ENCODE measurements at places on chromosomes 5 and 9. TPM values are rescaled to one million over a fixed set of nuclear protein-coding genes. Genes with fewer than 3 reads are reported as not detected.
A peak's percentile ranks its signal among the peaks of the same experiment; 100 is the strongest.

Gene OLFML2A
- 18.7 TPM for polyA plus RNA-seq

Gene HTR4
- polyA plus RNA-seq, result not detected

GRCh38 chr5:98158440-98158839, 615.0 kb upstream of the RGMB start:
- no peak for DNase-seq

GRCh38 chr9:116447934-116448333, 239.2 kb upstream of the TRIM32 start:
- DNase-seq, result peak; percentile 70

DNA sequence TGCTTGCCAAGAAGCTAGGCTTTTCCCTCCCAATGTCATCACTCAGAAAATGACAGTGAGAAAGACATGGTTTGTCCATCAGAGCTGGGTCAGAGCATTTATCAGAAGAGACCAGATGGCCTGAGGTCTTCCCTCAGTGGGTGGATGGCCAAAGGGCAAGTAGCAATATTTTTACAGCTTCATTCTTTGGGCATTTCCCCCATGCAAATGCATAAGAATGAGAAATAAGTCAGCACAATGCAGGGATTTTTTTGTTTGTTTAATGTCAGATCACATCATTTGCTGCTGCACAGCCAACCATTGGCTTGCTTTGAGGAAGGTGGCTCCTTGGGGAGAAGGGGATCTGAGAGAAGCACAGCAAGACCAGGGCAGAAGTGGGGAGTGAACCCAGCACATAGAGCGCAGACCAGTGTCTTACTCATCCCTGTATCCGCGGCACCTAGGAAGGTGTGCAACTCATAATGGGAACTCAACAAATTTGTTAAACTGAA, 209.6 kb downstream of the SEMA6A start:
- no peak for DNase-seq

DNA sequence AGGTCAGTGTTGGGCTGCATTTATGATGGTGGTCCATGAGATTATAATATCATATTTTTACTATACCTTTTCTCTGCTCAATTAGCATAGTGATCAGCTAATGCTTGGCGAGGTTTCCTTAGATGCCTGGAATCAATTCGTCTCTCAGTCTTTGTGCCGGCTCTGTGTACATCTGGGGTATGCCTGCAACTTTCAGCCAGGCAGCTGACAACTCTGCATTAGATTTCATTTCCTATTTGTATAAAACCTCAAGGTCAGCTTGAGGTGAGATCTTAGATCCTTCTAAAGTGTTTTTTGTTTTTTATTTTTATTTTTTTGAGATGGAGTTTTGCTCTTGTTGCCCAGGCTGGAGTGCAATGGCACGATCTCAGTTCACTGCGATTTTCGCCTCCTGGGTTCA, 86.8 kb downstream of the MELK start:
- no peak for DNase-seq

Gene SLC22A4
- 7.6 TPM for polyA plus RNA-seq

GRCh38 chr9:134698587-134699342, 57.2 kb downstream of the COL5A1 start:
- DNase-seq, result peak; percentile 48

GRCh38 chr5:145811834-145812625, 23.1 kb downstream of the PRELID2 start:
- DNase-seq, result no peak

Gene SLC6A18
- 0.53 TPM for polyA plus RNA-seq

Gene GABRA1
- 0.20 TPM for polyA plus RNA-seq

Gene PDGFRB
- polyA plus RNA-seq, result 137 TPM

DNA sequence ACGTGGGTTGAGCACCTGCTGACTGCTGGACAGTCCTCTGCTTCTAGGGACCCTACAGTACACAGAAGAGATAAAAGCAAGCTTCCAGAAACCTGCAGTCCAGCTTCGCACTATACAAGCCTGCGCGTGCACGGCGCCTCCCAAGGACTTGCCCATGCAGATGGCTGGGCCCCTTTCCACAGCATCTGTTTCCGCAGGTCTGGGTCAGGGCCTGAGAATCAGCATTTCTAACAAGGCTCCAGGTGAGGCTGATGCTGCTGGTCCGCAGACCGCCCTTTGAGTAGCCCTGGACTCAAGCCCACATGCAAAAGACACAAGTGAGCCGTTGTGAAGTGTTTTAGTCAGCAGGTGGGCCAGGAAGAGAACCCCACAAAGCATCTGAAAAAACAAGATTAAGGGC, 133.1 kb downstream of the HSD17B3 start:
- no peak for DNase-seq

GRCh38 chr9:8872802-8873201, 1073.2 kb upstream of the DMAC1 start:
- no peak for DNase-seq

DNA sequence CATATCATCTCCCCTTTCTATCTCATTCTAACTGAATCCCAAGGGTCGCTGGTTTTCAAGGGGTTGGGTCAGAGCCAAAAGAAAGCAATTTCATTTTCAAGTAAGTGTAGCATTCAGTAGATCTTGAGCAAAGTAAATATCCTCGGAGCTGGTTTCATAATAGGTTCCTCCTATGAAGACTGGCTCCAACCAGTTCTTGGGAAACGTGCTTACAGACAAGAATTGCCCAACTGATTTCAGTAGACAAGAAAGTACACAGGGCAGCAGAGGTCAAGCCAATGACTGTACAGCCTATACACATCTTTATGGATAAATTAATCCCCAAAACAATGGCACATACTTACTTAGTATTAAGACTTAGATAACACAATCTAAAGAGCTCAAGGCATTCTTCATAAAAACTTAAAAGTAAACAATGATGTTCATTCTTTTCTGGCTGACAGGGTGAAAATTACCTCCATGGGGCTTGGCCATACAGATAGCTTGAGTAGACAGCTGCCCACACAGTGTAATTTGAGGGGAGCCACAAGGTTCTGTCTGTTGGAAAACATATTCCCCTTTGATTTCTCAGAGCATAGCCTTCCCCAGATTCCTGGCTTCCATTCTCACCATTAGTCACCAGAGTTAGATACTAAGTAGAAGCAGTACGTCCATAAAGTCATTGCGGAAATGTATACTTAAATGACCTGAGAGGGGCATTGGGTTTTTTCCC, 163.9 kb downstream of the ARRDC3 start:
- no peak for DNase-seq

Gene CNTLN
- polyA plus RNA-seq, result 14.4 TPM

DNA sequence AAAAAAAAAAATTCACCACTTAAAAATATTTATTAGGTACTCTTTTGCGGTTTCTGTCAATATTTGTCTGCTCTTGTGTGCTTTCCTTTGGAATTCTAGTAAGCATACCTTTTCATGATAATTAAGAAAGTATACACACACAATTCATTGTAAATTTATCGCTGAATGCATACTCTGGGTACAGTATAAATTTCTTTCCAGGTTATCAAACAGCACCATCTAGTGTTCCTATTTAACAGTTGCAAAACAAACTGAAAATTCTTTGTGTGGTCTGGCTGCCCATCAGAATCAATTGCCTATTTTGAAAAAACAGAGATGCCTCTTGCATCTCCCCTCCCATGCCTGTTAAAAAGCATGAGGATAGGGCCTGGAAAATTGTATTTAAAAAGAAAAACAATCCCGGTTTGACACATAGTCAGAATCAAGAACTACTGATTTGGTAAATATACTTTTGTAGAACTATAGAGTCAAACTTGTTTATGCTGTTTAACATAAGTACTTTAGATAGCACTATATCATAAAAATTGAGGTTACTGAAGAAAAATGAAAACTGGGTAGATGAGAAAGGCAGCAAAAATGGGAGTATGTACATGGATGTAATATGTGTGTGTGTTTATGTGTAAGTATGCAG, 16.2 kb downstream of the PGGT1B start:
- DNase-seq, result peak; percentile 41

GRCh38 chr9:103789686-103790085, 304.4 kb upstream of the SMC2 start:
- DNase-seq, result no peak

- peak; percentile 60 for DNase-seq
Observed at GRCh38 chr5:97062046-97062445, 80.4 kb downstream of the LIX1 start.

Gene SCGB3A2
- polyA plus RNA-seq, result 0.73 TPM

Gene DAB2
- 221 TPM for polyA plus RNA-seq

GRCh38 chr5:147752666-147753290, 29.8 kb downstream of the JAKMIP2 start:
- DNase-seq, result no peak

Gene EIF4E1B
- not detected for polyA plus RNA-seq

Gene SPRY4
- polyA plus RNA-seq, result 30.1 TPM

DNA sequence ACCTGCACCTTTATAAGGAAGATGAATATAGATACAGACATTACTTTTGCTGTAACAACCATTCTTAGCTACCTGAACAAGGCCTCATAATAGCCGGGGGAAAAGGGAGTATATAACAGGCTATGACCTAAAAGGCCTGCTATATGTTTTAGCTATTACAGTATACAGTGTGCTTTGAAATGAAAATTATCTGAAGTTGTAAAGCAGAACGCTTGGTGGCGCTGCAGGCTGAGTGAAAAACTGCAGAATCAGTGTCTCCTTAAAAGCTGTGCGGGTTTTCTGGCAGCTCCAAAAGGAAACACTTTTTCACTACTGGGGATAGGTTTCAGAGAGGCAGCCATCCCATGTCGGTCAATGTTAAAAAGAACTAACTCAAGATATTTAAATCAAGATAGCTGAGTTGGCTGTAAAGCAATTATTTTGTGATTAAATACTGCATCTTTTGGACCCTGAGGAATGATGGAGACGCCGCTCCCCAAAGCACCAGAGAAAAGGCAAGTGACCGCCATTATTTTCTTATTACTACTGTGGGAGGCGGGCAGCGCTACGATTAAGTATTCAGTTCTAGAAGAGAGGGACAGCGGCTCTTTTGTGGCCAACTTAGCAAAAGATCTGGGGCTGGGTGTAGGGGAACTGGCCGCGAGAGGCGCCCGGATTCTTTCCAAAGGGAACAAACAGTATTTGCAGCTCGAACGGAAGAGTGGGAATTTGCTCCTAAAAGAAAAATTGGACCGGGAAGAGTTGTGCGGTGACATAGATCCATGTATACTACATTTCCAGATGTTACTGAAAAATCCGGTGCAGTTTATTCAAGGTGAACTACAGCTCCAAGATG, 5.9 kb downstream of the PCDHB6 start:
- no peak for DNase-seq

DNA sequence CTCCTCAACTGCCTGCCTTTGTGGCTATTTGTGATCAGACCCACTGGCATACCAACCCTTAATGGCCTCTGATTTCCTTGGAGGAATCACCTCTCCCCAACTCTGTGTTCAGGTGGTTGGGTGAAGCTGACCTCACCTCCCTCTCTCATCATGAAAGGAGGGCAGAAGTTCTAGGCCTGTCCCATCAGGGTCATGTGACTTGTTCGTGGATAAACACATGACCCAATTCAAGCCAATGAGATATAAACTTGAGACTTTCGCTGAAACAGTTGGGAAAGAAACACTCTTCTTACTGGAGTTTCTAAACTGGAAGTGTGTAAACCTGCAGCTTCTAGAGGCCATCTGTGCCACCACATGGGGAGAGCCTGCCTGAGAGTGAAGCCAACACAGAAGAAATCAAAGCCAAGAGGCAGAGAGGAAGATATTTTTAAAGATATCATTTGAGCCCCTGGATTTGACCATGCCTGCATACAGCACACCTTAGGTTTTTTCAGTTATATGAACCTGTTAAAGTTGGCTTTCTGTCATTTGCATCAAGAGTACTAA, 5.8 kb downstream of the GABBR2 start:
- DNase-seq, result no peak

Gene ALDH1A1
- polyA plus RNA-seq, result 281 TPM

DNA sequence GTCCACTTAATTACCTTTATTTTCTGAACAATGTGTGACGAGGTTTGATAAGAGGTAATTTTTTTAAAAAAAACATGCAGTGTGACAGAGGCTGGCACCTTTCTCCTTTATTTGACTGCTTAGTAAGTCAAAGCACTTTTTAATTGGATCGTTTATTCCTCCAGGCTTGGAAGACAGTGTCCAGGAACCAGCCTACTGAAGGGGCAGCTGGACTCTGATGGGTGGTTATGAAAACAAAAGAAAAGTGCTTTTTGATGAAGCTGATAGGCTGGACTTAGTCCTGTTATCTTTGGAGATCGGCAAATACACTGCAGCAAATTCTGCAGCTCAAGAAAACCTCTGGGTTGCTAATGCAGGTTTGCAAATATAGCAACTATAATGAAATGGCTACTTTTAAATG, 141.7 kb downstream of the DCP2 start:
- no peak for DNase-seq

GRCh38 chr9:37939575-37940095, 35.7 kb upstream of the SLC25A51 start:
- DNase-seq, result no peak

GRCh38 chr5:157326440-157327005, 60.6 kb downstream of the CYFIP2 start:
- DNase-seq, result no peak

DNA sequence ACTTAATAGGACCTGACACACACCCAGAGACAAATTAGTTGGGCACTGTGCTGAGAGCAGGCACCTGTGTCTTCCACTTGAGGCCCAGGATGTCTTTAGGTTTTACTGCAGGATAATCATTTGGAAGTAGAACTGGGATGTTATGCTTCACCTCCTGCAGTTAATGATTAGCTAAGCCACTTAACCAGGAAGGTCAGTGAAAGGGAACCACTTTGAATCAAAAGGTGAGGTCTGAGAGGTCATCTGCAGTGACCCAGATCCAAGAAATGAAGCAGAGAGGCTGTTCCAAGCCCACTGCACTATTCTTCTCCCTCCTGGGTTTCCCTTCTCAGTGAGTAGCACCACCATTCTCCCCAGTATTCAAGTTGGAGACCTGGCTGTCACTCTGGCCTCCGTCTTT, 110.5 kb downstream of the SNX18 start:
- DNase-seq, result peak; percentile 50

GRCh38 chr9:35611230-35611797, 6.3 kb downstream of the TESK1 start:
- no peak for DNase-seq

GRCh38 chr5:73319036-73319435, 129.5 kb downstream of the FOXD1 start:
- DNase-seq, result no peak

GRCh38 chr5:56552612-56553268, 262.6 kb upstream of the MAP3K1 start:
- no peak for DNase-seq

Gene SLC25A46
- polyA plus RNA-seq, result 64.0 TPM

Gene C6
- 3.6 TPM for polyA plus RNA-seq

Gene PPP2CA
- polyA plus RNA-seq, result 210 TPM

GRCh38 chr5:136053336-136054141, 24.8 kb downstream of the TGFBI start:
- no peak for DNase-seq

Gene ZNF618
- polyA plus RNA-seq, result 47.9 TPM

DNA sequence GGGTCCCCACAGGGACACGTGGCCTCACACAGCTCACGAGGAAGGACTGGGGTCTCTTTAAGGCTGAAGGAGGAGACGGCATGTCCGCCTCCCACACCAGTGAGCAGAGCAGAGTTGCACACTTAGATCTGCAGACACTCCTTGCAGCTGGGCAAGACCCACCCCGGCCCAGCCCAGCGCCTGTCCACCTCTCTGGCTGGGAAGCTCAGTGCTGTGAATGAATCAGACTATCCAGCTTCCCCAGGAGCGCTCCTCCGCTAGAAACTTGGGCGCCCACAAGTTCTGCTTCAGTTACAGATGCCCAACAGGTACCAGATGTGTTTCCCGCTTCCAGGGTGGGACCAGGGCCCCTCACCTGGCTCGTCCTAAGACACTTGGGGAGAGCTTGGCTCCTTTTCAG, 78.9 kb downstream of the NSUN2 start:
- no peak for DNase-seq
